Left ventricle myocardium inferior (tissue), 1 donor: ENCODE measurements at places on chromosomes 1 and 21. TPM values are rescaled to one million over a fixed set of nuclear protein-coding genes. Genes with fewer than 3 reads are reported as not detected.

DNA sequence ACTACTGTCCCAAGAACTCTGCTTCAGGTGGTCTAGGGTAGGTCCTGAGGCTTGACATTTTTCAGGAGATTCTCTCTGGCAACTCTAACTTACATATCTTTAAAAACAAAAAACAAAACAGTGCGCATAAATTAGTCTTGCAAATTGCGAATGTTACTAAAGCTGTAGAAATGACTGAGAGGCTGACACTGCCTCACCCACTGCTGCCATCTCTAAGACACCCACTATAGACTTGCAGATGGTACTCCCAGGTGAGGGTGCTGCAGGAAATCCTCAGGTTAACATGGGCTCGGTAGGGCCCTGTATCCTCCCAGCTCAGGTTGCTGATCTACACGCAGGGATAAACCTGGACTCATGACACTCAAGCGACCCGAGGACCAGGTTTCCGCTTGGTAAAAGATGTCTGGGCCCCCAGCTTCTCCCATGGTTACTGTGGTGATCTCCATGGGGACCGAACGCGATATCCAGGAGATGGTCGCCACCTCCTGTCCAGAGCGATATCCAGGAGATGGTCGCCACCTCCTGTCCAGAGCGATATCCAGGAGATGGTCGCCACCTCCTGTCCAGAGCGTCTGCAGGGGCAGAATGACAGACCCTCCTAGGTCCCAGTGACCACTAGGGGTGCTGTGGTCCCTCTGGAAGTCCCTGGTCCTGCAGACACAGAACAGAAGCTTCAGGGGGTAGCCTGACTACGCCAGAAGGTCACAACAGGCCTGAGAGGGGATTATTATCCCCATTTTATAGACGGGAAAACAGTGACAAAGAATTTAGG, 16.2 kb upstream of the LY9 start:
- DNase-seq, result no peak

DNA sequence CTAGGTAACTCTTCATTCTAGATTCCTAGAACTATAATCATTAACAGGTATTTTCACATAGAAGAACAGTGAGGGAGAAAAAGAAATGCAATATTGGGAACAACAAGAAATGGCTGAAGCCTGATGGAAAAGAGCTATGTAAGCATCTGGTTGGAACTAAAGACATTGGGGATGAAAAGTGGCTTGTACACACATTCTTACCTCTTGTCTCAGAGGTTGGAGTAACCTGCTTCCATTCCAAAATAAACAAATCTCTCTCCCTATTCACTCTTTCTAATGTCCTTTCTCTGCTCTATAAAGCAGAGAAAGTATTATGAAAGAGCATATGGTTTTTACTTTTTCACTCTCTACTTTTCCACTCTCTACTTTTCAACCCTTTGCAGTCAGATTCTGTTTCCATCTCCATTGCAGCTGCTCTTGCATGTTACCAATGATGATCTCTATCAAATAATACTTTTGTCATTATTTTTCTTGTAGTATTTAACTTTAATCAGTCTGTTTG, 37.5 kb downstream of the CMPK1 start:
- DNase-seq, result no peak

Gene TAF13
- total RNA-seq, result 71.6 TPM

DNA sequence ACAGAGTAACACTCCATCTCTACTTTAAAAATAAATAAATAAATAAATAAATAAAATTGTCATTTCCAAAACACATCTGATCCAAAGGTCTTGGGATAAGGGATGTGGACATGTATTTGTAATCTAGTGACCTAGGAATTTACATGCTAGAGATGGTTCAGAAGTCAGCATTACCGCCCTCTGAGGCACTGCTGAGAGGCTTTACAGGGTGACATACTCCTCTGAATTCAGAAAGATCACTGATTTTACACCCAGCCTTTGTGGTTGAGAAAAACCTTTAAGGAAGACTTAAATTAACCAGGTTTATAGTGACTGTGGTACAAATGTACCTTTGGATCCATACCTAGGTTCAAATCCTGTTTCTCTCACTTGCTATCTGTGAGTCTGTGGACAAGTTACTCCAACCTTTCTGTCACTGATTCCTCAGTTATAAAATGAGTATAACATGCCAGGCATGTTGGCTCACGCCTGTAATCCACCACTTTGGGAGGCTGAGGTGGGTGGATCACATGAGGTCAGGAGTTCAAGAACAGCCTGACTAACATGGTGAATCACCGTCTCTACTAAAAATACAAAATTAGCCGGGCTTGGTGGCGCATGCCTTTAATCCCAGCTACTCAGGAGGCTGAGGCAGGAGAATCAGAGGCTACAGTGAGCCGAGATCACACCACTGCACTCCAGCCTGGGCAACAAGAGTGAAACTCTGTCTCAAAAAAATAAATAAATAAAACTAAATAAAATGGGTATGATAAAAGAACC, 20.1 kb downstream of the OSBPL9 start:
- DNase-seq, result no peak

DNA sequence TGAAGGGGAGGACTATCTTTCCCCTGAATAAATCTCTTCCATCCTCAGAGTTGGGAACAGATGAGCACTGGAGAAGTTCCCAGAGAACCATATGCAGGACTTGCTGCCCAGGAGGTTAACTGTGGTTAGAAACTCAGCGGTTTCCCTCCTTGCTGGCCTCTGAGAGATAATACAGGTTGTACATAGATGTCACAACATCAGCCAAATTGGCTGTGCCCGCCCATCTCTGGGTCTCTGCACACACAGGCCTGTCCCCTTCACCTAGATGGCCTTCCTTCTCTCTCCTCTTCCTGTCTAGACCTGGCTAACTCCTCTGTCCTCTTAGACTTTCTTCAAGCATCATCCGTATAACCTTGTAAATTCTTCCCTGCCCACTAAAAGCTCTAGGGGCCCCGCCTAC, 5.7 kb downstream of the RGS5 start:
- DNase-seq, result no peak

GRCh38 chr21:36965720-36966065, 776 bp downstream of the HLCS start:
- no peak for DNase-seq

- DNase-seq, result no peak
Observed at GRCh38 chr1:163668472-163668871, 346.7 kb downstream of the NUF2 start.

DNA sequence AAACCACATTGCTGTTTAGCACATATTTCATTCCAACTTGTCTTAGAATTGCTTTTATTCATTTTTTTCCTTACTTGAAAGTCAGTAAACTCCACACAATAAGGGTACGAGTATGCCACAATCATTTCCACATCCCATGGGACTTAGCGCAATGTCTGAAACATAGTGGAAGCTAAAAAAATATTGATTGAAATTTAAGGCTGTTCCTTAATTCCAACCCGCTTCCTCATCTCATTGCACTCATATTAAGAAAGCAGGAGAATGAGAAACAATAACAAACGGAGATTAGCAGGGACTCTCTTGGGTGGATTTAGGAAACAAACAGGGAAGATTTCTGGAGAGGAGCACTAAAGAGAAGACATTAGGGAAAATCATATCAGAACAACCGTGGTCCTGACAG, 39.3 kb upstream of the RGS4 start:
- DNase-seq, result no peak

- DNase-seq, result no peak
Observed at GRCh38 chr1:31524186-31524901, 52.0 kb upstream of the TINAGL1 start.

DNA sequence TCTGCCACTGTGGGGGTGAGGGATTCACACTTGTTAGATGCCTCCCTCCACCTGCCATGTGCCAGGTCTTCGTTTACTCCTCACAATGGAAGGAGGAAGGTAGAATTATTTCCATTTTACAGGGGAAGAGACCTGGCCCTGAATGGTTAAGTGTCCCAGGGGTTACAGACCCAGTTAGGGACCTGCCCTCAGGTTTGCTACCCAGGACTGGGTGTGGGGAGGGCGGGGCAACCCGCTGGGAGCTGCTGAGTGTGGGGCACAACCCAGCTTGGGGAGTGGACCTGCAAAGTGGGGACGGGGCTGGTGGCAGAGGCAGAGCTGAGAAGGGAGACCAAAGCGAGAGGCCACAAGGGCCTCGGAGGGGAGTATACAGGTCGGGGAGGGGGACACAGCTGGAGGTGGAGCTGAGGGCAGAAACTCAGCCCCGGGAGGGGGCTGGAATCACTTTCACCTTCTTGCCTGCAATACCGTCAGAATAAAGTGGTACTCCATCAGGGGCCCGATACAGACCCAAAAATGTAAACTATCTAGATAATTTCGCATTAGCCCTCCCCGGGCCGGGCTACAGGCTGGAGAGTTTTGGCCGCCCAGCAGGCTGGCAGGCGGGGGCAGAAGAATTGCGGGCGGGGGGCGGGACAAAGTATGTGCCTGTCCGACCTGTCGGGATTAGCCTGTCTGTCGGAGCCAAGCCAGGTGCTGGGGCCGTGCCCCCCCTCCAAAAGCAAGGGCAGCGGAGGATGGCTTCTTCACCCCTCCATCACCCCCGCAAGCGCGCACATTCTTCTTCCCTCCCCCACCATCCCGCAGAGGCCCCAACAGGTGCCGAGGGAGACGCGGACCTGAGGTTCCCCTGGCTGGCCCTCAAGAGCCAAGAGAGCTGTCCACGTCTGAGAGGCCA, 1.4 kb downstream of the RSPO1 start:
- no peak for DNase-seq

DNA sequence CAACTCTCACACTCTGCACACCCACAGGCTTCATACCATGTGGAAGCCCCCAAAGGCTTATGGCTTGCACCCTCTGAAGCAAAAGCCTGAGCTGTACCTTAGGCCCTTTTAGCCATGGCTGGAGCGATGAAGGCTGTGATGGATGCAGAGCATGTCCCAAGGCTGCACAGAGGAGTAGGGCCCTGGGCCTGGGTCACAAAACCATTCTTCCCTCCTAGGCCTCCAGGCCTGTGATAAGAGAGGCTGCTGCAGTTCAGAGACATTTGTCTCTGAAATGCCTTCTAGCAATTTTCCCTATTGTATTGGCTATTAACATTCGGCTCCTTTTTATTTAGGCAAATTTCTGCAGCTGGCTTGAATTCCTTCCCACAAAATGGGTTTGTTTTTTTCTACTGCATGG, 1707.7 kb downstream of the MRPL39 start:
- DNase-seq, result no peak

Gene RXRG
- total RNA-seq, result 9.3 TPM

DNA sequence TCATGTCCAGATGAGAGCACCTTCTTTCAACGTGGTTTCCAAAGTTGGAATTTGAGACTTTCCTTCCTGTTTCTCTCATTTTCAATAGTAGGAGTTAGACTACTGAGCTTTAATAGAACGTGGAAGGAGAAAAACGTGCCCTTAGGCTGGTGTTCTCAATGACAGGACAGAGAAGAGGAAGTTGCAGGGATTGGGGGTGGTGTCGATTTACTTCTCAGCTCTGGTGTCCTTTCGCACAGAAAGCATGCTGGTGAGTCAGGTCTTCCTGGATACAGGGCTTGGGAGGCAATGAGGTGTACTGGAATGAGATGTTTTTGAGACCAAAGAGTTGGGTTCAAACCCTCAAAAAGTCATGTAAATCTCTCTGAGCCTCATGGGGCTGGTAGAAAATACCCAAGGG, 67.1 kb downstream of the HIVEP3 start:
- DNase-seq, result no peak
